Large intestine (tissue), 12 donors: ENCODE measurements at places on chromosomes 6 and 20.

- no peaks in the 10 kb centered on the region for H3K4me1 ChIP-seq
- DNase-seq = no peak
- no peaks in the 10 kb centered on the region for H3K36me3 ChIP-seq
Measured at GRCh38 chr6:150510576-150510975, 89.1 kb upstream of the PLEKHG1 start.

GRCh38 chr6:87822011-87822410 is 120.0 kb upstream of the AKIRIN2 start:
- no peak for DNase-seq
- no peaks in the 10 kb centered on the region for H3K36me3 ChIP-seq
- H3K27me3 ChIP-seq = no peaks in the 10 kb centered on the region
- no peak overlapping the region for H3K4me3 ChIP-seq
- no peak overlapping the region for H3K27ac ChIP-seq

- no peak overlapping the region for H3K27ac ChIP-seq
- no peaks in the 10 kb centered on the region for H3K4me1 ChIP-seq
- no peak overlapping the region for H3K4me3 ChIP-seq
- no peaks in the 10 kb centered on the region for H3K36me3 ChIP-seq
Measured at GRCh38 chr20:33866398-33867100, 55.4 kb downstream of the CHMP4B start.

- no peaks in the 10 kb centered on the region for H3K4me1 ChIP-seq
- no peaks in the 10 kb centered on the region for H3K36me3 ChIP-seq
- DNase-seq = no peak
- H3K4me3 ChIP-seq = no peak overlapping the region
- no peak overlapping the region for H3K27ac ChIP-seq
- H3K27me3 ChIP-seq = no peaks in the 10 kb centered on the region
Measured at GRCh38 chr6:1581120-1581991, 28.4 kb upstream of the FOXC1 start.

DNA sequence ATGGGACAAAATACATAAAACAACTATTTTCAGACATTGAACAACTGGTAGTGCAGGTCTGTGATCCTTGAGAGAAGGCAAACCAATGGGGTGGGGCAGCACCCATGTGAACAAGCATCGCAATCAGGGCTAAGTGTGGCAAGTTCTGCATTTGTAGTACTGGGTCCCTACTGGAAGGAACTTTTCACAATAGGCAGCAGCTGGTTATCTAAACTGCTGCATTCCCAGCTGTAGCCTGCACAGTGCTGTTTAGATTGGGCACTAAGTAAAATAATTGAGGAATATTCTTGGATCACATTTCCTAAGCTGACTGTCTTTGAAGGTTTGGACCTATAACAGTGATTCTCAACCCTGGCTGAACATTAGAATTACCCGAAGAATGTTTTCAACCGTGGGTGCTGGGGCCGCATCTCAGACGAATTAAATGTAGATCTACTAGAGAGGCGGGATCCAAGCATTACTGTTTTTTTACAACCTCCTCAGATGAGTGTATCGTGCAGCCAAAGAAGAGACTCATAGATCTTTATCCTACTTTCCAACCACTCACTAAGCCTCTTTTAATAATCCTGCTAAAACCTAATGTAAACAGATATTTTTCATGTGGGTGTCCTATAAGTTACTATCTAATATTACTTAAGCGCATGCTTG is 12.4 kb upstream of the MAP3K4 start:
- no peaks in the 10 kb centered on the region for H3K27me3 ChIP-seq
- DNase-seq = no peak
- no peaks in the 10 kb centered on the region for H3K36me3 ChIP-seq

DNA sequence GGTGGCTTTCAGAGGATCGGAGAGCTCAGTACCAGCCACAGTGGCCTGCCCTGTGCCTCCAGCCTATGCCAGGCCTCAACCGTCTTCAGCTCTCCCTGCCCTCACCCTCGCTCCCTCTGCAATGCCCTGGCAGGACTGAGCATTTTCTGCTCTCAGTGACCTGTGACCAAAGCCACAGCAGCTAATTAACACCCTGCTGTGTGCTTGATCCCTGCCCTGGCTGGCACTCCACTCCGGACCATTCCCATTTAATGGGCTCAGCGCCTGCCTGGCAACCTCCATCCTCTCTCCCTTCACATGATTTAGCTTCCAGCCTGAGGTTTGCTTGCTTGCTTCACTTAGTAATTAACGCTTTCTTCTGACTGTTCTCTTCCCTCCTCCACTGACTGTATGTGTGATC is 287.5 kb downstream of the LRFN2 start:
- DNase-seq = no peak
- H3K4me1 ChIP-seq = no peaks in the 10 kb centered on the region
- no peaks in the 10 kb centered on the region for H3K36me3 ChIP-seq
- H3K27ac ChIP-seq = no peak overlapping the region
- no peak overlapping the region for H3K4me3 ChIP-seq
